ENCODE measurements at places on chromosomes 1 and 21.

- no peak for DNase-seq
Observed at GRCh38 chr1:7019510-7019909, 234.3 kb downstream of the CAMTA1 start.

DNA sequence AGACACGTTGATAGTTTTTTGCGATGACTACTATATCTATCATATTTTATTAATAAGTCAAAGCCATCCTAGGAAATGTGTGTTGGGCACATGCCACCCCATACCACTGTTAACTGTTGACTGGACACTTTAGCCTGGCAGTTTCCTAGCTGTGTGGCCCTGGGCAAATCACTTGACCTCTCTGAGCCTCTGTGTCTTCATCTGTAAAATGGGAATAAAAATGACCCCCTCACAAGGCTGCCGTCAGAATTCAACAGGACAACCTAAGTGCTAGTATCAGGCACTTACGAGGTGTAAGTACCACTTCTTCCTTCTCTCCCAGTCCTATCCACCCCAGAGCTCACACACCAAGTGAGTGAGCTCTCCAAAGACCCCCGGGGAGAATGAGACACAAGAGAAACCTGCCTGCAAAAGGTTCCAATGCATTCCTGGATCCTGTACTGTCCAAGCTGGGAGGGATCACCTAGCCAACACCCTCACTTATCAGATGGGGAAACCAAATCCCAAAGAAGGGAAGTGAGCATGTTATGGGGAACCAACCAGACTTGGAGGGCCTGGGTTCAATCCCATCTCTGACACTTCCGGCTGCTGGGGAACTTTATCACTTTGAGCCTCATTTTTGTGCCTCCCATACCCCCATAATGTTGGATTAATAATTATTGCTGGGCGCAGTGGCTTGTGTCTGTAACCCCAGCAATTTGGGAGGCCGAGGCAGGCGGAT lies 24.9 kb downstream of the HSPG2 start:
- no peak for DNase-seq

- DNase-seq, result no peak
Observed at GRCh38 chr21:36027347-36027746, 33.0 kb downstream of the SETD4 start.

DNA sequence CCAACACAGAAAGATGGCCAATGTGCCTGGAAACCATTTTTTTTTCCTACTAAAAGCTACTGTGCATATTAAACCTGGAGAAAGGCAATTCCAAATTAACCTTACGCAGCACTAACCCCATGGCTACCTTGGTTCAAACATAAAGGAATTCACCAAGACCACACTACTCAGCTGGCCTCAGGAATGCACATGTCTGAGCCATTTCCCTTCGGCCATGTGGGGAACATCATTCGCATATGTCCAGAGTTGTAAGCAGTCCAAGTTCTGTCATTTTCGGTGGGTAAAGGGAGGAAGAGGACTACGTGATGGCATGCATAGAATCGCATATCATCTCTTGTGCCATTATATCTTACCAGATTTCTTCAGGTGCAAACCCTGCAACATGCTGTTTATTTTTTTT lies 175.4 kb downstream of the NTMT2 start:
- no peak for DNase-seq

DNA sequence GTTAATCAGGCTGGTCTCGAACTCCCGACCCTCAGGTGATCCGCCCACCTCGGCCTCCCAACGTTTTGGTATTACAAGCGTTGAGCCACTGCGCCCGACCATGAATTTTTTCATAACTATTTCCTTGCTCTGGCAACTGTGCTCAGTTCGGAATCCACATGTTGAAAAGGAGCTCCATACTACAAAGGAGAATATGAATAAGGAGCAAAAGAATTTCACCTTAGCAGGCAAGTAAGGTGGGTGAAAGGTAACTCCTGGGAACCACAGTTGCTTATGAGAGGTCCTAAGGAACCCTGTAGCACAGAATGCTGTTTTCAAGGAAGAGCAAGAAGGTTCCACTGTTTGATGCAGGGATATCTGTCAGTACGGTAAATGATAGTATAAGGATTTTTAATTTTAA lies 29.9 kb upstream of the NADK start:
- DNase-seq, result no peak

GRCh38 chr1:91846007-91846638 lies 39.8 kb downstream of the TGFBR3 start:
- DNase-seq, result no peak

DNA sequence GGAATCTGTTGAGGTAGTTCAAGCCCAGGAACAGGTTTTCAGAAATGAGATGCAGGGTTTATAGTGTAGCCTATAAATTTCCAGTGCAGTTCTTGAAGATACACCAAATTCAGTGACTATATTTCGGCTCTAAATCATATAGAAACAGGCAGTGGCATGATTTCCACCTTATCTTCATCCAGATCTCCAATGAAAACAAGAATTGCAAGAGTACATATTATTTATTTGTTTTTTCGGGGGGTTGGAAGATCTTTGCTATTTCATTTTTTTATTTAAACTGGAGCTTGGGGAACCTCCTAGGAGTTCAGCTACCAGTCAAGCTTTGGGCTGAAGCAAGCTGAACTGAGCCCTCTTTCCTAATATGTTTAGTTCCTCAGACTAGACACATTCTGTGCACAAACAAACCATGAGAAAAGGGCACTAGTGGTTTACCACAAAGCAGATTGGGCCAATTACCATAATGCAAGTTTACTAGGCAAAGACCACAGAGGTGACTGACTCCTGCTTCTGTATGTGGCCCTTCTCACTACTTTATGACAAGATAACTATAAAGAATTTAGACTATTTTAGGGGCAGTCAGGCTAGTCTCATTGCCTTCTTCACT lies 68.5 kb downstream of the RGS2 start:
- DNase-seq, result no peak

DNA sequence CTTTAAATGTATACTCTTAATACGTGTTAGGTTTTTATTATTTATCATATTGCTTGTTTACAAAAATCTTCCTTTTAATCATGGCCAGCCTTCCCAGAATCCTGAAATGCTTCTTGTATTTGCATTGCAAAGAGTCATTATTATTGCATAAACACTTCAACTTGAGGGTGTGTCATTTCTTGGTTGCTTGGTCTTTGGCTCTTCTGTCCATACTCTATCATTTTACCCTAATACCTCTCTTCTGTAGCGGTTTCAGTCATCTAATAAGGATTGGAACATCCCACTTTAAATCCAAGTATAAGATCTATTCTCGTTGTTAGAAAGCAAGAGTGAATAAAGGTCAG lies 200.6 kb upstream of the CACYBP start:
- no peak for DNase-seq

- no peak for DNase-seq
Observed at GRCh38 chr1:225885336-225885735, 3.2 kb upstream of the TMEM63A start.

GRCh38 chr1:19251305-19252196 lies at the start of the genes EMC1 and MRTO4:
Gene EMC1 (minus strand): TSS chr1:19251524. CDS start chr1:19251509, 15 bp downstream.
Gene MRTO4 (plus strand): TSS chr1:19251805. CDS start chr1:19251836, 31 bp downstream.
- DNase-seq, result peak; percentile 46

DNA sequence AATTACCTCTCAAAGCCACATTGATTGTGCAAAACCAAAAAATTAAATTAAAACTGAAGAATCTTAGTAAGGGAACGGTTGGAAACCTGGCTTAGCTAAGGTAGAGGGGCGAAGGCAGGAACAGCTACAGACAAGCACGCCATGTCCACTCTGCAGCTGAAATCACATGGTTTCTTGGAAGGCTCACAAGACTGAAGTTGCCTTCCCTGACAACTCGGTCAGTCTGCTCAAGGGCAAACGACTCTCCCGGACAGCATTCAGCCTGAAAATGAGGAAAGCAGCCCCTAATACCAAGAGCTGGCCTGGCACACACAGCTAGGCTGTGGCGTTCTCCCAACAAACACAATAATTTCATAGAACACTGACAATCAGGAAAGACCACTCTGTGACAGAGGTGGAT lies 22.7 kb upstream of the BECN2 start:
- no peak for DNase-seq

GRCh38 chr1:100321506-100321905 lies 30.8 kb upstream of the CDC14A start:
- no peak for DNase-seq

DNA sequence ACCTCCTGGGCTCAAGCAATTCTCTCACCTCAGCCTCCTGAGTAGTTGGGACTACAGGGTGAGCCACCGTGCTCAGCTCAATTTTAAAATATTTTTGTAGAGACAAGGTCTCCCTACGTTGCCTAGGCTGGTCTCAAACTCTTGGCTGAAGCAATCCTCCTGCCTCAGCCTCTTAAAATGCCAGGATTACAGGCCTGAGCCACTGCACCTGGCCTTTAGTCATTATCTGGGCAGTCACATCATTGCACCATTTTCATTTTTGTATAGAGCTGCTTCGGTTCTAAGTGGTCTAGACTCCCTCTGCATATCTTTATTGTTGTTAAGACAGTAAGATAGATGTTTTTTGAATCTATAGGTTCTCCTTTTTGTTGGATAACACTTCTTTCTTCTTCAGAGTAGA lies 39.9 kb downstream of the ATF3 start:
- no peak for DNase-seq

GRCh38 chr1:181184621-181185020 lies 96.1 kb downstream of the IER5 start:
- no peak for DNase-seq

GRCh38 chr1:161017756-161018630 lies 3.0 kb downstream of the F11R start:
- DNase-seq, result no peak

- no peak for DNase-seq
Observed at GRCh38 chr1:56199061-56199460, 380.3 kb downstream of the PLPP3 start.

GRCh38 chr1:182032251-182032650 lies 29.3 kb downstream of the ZNF648 start:
- no peak for DNase-seq

- DNase-seq, result peak; percentile 17
Observed at GRCh38 chr1:100443811-100444571, 91.7 kb downstream of the CDC14A start.

GRCh38 chr1:156075162-156075561 lies 7.1 kb downstream of the MEX3A start:
- DNase-seq, result no peak

DNA sequence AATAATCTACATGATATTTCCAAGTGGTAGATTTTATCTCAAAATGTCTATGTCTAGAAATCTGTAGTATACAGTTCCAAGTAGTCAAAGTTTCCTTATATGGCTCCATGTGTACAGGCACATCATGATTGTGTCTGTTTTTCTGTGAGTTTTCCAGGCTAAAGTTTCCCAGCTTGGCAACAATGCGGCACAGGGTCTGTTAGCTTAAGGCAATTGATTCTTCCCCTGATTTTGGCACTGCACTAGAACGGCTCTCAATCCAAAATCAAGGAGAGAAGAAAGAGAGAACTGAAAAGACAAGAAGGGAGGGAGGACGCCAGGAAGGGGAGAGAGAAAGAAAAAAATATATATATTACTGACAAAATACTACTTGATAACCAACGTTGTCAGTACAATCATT lies 193.9 kb upstream of the SNX7 start:
- no peak for DNase-seq

- DNase-seq, result no peak
Observed at GRCh38 chr21:42414928-42415769, 11.4 kb downstream of the UBASH3A start.

- DNase-seq, result no peak
Observed at GRCh38 chr1:58813361-58813760, 29.5 kb upstream of the JUN start.

DNA sequence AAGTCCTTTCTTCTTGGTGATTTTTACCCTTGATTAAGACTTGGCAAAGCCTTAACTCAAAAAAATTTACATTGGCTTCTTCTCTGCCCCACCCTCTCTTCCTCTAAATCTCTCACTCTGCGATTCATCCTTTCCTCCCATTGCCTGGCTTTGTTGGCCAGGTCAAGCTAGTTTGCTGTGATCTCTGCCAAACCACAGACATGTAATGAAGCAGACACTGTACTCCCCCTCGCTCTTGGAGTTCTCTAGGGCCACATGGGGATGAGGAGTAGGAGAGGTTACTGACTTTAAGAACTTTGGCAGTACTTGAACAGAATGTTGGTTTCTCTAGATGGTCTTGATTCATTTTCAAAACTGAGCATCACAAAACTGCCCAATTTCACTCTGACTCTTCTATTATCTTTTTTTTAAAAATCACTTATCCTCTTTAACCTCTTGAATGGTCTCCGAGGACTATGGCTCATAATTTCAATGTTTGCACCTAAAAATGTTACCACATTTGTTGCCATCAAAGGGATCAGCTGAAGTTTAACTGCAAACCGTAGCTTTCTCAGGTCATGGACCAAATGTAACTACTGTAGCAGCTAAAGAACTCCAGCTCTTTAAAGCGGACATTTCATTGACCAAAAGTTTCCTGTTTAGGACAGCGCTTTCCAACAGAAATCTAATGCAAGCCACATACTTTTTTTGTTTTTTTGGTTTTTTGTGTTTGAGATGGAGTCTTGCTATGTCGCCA lies 62.7 kb upstream of the IPO9 start:
- DNase-seq, result peak; percentile 88

GRCh38 chr1:219965285-219966070 lies 37.1 kb upstream of the SLC30A10 start:
- no peak for DNase-seq

- no peak for DNase-seq
Observed at GRCh38 chr1:186220911-186221310, 154.1 kb downstream of the TPR start.

DNA sequence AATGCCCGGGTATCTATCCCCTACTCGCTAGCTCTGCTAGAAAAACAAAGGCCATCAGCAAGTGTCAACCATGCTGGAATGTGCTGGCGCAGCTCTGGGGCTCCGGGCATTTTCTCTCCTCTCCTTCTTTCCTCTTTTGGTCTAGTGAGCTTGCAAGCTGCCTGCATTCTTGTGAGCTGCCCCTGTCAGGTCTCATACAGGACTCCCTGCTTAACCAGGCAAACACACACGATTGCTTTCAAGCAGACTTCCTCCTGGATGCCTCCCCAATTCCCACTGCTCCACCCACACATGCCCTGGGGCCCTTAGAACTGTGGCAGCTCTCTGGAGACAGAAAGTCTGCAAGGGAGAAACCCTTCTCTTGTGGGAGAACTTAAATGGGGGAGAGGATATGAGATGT lies 35.7 kb upstream of the SUCO start:
- no peak for DNase-seq

GRCh38 chr1:213623064-213623581 lies 364.6 kb upstream of the PROX1 start:
- no peak for DNase-seq

DNA sequence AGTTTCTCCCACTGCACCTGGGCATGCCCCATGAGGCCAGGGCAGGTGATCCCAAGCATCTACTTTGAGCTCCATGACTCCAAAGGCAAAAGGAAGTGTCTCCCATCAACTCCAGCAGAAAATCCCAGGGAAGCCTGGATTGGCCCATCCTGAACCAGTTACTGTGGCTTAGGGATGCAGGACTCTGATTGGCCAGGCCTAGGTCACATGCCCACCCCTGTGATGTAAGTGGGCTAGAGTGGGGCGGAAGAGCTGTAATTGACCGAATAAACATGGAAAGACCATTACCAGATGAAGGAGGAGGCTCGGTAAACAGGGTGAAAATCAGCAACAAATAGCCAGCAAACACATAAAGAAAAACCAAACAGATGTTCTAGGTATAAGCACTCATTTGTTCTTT lies 45.2 kb downstream of the MATN1 start:
- DNase-seq, result no peak

GRCh38 chr1:97382206-97382605 lies 538.6 kb downstream of the DPYD start:
- no peak for DNase-seq

GRCh38 chr1:207968521-207969009 lies 57.6 kb upstream of the CD34 start:
- DNase-seq, result no peak
